Inflammatory macrophage (primary cell): ENCODE measurements at places on chromosomes 7 and 10.

DNA sequence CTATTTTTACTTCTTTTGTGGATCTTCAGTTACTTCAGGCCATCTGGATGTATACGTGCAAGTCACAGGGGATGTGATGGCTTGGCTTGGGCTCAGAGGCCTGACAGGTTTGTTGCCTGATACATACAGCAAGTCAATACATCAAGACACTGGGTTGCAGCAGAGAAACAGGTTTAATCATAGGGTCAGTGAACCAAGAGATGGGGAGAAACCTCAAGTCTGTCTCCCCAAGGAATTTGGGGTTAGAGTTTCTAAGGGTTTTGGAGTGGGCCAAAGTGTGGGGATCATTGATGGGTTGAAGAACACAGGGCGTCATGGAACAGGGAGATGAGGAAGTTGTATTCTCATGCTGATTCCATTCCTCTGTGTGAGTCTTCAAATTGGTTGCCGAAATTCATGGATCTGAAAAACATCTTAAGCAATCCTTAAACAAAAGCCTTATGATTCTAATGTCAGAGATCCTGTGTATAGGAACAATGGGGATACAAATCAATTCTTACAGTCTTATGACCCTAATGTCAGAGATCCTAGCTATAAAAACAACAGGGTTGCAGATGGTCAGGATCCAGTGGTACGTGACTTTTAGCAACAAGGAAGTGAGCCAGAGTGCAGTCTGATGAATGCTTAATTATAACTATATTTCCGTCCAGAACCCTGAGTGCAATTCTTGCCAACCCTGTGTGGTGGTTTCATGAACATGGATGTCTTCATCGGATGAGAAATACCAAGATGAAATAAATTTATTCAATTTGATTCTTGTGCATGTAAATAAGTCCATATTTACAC lies 18.9 kb downstream of the OTUD1 start:
- DNase-seq, result no peak

- peak; percentile 69 for DNase-seq
Observed at GRCh38 chr10:132329565-132330485, 2.2 kb upstream of the LRRC27 start.

DNA sequence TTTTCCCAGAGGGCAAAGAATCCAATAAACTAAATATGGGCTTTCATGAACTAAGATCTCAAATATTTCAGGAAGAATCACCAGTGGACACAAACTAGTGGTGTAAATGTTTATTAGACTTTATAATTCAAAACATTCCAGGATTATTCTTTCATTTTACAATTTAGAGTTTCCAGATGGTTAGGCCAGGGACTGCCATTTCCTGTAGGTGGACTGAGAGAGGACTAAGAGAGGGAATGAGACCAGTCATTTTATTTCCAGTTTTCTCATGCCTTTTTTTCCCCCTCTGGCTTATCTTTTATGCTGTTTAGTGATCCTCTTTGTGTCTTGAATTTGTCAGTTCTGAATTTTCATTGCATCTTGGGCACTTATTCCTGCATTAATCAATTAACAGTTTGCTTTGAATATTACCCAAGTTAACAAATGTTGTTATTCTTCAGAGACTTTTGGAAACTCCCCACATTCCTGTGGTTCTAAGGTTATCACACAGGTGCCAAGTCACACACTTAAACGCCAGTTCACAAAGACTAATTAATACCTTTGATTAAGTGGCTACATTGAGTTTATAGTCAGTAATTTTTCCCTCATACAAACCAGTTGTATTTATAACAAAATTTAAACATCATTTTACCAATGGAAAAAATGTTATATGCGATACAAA lies 12.3 kb downstream of the CISD1 start:
- no peak for DNase-seq

DNA sequence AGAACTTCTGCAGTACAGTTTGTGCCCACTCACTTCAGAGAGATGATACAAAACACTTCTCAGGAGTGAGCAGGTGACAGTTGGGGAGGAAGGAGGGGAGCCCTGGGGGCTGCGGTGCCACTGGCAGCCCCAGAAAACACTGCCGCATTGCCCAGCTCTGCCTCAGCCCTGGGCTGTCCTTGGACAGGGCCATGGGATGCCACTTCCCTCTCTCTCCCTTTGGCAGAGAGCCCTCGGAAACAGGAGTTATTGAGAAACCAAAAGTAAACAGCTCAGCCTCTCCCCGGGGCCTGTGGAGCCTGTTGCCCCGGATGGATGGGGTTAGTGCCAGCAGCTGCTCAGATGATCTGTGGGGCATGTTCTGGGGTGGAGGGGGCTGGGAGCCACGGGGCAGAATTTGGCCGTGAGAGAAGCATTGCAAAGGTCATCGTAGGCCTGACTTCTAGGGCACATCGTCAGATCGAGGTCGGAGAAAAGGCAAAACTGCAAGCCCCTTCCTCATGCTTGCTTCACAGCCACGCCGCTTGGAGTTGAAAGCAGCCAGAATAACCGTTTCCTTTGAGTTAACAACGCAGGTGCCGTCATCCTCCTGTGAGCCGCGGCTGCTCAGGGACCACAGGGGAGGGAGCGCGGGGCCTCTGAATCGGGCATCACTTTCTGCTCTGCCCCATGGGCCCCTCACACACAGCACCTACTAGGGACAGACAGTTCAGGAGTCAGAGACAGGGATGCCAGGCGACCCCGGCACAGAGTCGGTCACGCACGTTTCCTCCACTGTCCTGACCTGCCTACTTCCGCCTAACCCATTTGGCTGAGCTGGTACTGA lies 256.4 kb downstream of the CAMK1D start:
- peak; percentile 64 for DNase-seq

GRCh38 chr10:34607894-34608293 lies 207.2 kb downstream of the PARD3 start:
- DNase-seq, result no peak

DNA sequence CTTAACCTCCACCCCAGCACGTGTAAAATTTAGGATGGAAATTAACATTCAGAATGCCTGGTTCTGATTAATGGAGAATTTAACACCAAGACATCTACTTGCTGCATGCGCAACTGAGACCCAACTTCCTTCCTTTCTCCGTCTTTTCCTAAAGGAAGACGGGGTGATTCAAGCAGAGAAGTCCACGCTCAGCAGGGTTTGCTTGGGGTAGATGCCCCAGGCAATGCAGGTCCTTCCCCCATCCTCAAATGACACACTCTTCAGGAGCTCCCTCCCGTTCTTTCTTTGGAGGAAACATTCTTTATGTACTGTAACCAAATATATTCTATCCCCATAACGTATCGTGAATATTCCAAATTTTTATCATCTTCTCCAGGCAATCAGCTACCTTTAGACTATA lies 47.0 kb downstream of the FAM171A1 start:
- DNase-seq, result no peak

DNA sequence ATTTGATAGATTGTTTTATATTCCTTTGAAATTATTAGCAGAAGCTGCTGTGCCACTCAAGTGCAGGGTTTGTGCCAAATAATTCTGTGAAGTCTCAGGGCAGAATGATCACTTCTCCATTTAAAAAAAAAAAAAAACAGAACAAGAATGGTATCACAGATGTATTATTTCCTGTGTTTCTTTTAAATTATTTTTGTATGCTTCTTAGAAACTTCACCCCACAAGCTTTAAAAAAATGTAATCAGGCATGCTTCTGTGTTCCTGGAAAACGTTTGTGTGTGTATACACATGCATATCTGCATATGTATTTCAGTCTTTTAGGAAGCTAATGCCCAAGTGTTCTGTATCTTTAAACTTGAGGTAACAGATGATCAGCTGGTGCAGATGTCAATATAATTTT lies 6.3 kb upstream of the CD36 start:
- DNase-seq, result peak; percentile 63

GRCh38 chr7:90587766-90588165 lies 8.4 kb upstream of the CDK14 start:
- DNase-seq, result no peak

- no peak for DNase-seq
Observed at GRCh38 chr7:131538071-131538812, 18.2 kb downstream of the PODXL start.

GRCh38 chr7:107693396-107693795 lies 32.8 kb downstream of the SLC26A4 start:
- DNase-seq, result no peak

- peak; percentile 46 for DNase-seq
Observed at GRCh38 chr10:32054094-32054493, 2.1 kb downstream of the KIF5B start.

DNA sequence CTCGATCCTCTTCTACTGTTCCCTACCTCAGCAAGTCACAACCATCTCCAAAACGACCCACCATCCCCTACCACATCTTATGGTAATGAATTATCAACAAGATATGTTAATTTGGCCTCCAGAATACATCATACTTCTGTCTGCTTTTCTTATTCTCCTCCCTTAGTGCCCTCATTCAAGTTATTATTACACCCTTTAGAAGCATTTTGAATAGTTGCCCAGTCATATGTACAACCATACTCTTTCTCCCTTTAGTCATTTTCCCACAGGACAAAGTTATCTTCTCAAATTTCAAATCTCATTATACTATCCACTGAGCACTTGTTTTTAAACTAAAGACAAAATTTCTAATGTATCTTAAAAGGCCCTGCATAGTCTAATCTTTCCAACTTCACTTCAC lies 71.0 kb downstream of the GNAT3 start:
- DNase-seq, result no peak

DNA sequence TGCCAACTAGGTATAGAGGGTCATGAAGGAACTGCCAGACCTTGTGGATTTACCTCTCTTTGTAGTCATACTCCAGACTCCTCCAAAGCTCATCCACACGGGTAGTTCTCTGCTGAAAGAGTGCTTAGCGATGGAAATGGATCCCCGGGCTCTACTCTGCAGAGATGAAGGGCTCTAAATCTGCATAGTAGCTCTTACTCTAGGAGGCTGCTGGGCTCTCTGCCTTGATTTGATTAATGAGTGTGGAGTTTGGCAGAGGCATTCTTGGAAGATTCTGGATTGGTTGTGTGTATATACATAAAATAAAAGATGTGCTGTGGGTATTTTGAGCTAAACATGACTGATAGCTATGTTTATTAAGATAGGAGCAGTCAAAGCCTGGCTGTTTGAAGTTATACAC lies 21.3 kb upstream of the CPXM2 start:
- no peak for DNase-seq

GRCh38 chr10:90813594-90814365 lies 44.1 kb downstream of the HTR7 start:
- no peak for DNase-seq

GRCh38 chr7:105816266-105816843 lies 60.0 kb downstream of the ATXN7L1 start:
- DNase-seq, result peak; percentile 24

- peak; percentile 5 for DNase-seq
Observed at GRCh38 chr7:1459920-1460820, 900 bp upstream of the MICALL2 start.

GRCh38 chr10:12509016-12509793 lies 159.9 kb downstream of the CAMK1D start:
- no peak for DNase-seq

DNA sequence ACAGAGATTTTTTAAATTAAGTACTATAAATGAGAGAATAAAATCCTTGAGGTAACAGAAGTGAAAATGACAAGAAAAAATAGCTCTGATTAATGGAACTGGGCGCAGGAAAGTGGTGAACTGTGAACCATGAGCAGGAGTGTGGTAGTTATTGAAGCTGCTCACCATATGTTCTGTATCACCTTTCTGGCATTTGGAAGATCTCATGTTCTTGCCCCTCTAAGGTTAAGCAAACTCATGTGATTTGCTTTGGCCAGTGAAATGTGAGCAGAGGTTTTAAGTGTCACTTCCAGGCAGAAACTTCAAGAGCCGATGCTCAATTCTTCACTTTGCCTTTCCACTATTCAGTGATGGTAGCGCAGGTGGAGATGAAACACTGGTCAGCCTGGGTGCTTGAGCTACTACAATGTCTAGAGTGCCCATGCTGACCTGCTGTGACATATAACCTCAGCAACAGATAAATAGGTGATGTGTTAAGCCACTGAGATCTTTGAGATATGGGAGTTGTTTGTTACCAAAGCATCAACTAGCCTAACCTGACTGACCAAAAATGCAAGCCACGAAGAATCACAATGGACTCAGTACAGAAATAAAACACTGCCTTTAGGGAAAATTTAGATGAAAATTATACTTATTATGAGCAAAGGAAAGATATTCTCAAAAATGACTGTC lies 18.4 kb downstream of the MTPAP start:
- no peak for DNase-seq

DNA sequence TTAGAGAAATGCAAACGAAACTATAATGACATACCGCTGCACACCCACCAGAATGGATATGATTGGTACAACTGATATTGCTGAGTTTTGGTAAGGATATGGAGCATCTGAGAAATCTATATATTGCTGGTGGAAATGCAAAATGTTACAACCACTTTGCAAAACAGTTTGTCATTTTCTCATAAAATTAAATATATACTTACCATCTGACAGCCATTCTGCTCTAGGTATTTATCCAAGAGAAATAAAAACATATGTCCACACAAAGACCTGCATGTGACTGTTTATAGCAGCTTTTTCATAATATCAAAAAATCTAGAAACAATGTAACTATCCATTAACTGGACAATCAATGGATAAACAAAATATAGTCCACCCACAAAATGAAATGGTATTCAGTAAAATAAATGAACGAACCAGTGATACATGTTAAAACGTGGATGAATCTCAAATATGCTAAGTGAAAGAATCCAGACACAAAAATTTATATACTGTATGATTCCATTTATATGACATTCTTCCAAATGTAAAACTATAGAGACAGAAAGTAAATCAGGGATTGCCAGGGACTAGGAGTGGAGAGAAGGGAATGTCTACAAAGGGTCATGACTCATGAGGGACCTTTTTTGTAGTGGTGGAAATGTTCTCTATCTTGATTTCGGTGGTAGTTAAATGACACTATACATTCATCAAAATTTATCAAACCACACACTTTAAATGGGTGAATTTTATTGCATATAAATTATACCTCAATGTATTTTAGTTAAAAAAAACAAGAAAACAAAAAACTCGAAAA lies 312.0 kb upstream of the GLI3 start:
- no peak for DNase-seq

DNA sequence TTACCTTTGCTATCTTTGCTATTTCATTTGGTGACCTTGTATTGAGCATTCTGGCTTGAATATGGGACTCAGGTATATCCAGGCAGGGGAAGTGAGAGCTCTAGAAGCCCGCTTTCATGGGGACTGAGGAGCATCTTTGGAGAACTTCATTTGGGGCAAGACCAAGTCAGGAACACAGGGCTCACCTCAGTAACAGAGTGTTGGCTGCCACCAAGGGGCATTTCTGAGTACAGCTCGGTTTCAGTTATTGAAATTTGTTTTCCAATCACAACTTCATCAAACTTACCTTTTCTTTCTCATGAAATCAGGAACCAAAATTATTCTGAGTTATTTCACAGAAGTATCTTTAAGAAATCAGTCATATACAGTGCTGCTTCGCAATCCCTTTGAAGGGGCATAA lies 337.2 kb downstream of the C7orf25 start:
- DNase-seq, result no peak

DNA sequence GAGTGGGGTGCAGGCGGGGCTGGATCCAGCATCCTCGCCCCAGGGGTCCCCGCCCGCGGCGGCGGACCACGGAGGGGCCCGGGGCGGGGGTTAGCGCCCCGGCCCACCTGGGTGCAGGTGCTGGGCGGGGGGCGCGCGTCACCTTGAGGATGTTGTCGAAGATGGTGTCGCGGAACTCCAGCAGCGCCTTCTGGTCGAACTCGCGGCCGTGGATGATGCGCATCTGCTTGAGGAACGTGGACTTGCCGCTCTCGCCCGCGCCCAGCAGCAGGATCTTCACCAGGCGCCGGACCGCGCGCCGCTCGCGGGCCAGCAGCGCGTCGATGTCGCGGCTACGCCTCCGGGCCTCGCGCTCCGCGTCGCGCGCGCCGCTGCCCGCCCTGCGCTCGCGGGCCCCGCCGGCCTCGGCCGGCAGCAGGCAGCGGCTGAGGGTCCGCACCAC lies 376 bp downstream of the GNA12 start:
- peak; percentile 46 for DNase-seq
